Mesothelial cell of epicardium (in vitro differentiated cells): ENCODE measurements at places on chromosomes 6 and 20. TPM values are rescaled to one million over a fixed set of nuclear protein-coding genes. Genes with fewer than 3 reads are reported as not detected.

Gene ANGPT4
- 0.31 to 0.35 TPM (median 0.34 TPM) in 3 replicates for total RNA-seq

Gene ZBP1
- total RNA-seq, result not detected in 3 replicates

Gene BPIFA1
- not detected in 3 replicates for total RNA-seq

Gene CSNK2A1
- total RNA-seq, result 160 to 172 TPM (median 164 TPM) in 3 replicates

Gene RAET1G
- total RNA-seq, result not detected in 3 replicates

Gene CD93
- 0.07 to 0.09 TPM (median 0.09 TPM) in 3 replicates for total RNA-seq

Gene SYCP2
- total RNA-seq, result 1.8 to 2.8 TPM (median 2.3 TPM) in 3 replicates

Gene TDP2
- total RNA-seq, result 24.8 to 26.7 TPM (median 25.2 TPM) in 3 replicates

Gene CYP21A2
- total RNA-seq, result 0.58 to 1.2 TPM (median 0.91 TPM) in 3 replicates

Gene MCUR1
- total RNA-seq, result 18.1 to 21.7 TPM (median 19.8 TPM) in 3 replicates

Gene CFB
- total RNA-seq, result 1.4 to 2.4 TPM (median 1.8 TPM) in 3 replicates

Gene EMILIN3
- total RNA-seq, result 5.0 to 5.6 TPM (median 5.2 TPM) in 3 replicates

Gene EDN3
- total RNA-seq, result 17.4 to 19.0 TPM (median 17.6 TPM) in 3 replicates

Gene MYT1
- total RNA-seq, result 0.16 to 0.34 TPM (median 0.20 TPM) in 3 replicates

Gene SDCBP2
- 1.8 to 3.4 TPM (median 2.9 TPM) in 3 replicates for total RNA-seq

Gene THBD
- 0.68 to 0.85 TPM (median 0.82 TPM) in 3 replicates for total RNA-seq

Gene RAD21L1
- total RNA-seq, result not detected in 3 replicates

Gene SNX3
- total RNA-seq, result 74.3 to 80.6 TPM (median 74.4 TPM) in 3 replicates

Gene CEP250
- 65.5 to 69.6 TPM (median 68.4 TPM) in 3 replicates for total RNA-seq

Gene PTPRT
- 0.69 to 0.86 TPM (median 0.80 TPM) in 3 replicates for total RNA-seq

Gene POM121L2
- 0.07 TPM in 1 of 3 replicates, not detected in the others for total RNA-seq

Gene PIGU
- 31.7 to 34.1 TPM (median 32.6 TPM) in 3 replicates for total RNA-seq

Gene PXT1
- total RNA-seq, result 0.11 TPM in 1 of 3 replicates, not detected in the others

Gene WASF1
- 66.6 to 73.0 TPM (median 71.3 TPM) in 3 replicates for total RNA-seq

Gene PNLDC1
- total RNA-seq, result 0.16 to 0.33 TPM (median 0.23 TPM) in 3 replicates
